ENCODE measurements at places on chromosomes 4 and X.

- DNase-seq: no peak
These were observed 36.3 kb upstream of the ADRA2C start for GRCh38 chr4:3729882-3730226.

GRCh38 chr4:48913346-48913745, 6.8 kb upstream of the OCIAD2 start:
- no peak for DNase-seq

DNA sequence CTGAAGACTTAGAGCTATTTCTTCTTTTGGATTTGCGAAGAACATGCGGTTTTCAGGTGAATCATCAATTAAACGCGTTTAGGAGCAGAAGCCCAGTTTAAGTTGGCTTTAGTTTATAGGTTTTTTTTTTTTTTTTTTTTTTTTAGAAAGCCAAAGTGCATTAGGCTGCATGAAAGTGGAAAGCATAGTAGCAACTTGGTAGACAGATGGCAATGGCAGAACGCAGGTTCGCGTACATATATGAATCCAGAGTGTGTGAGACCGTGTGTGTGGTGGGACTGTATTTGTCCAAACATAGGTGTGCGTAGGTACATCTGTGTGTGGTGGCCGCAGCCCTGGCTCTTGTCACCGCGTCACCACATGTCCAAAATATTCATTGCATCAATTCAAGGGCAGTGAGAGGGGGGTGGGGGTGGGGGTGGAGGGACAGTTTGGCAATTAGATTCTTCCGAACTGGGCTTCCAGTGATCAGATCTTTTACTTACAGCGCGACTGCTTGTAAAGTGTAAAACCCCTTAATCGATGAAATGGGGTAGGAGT, 901 bp downstream of the JADE1 start:
- DNase-seq: no peak

GRCh38 chr4:40197879-40198689, 1.3 kb downstream of the RHOH start:
- no peak for DNase-seq

GRCh38 chr4:72971572-72971971, 97.9 kb downstream of the COX18 start:
- no peak for DNase-seq

DNA sequence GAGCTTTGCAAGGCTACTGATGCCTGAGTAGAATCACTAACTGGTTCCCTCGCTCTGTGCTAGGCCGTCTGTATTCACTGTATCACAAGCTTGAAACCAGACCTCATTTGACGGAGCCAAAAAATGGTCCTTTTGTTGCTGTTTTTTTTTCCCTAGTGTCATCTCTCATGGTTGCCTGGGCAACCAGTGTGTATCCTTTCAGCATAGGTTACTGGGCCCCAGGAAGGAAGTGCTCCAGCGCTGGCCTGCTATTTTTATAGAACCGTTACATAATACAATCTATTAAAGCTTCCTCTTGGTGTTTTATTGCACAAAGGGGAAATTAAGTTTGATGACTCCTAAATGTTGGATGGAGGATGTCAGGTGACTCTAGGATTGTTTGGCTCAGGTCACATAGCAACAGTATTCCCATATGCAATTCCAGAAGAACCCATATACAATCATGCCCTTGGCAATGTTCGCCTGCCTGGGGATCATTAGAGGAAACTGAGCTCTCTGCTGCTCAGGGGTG, 220.4 kb downstream of the SPRY1 start:
- DNase-seq: peak; percentile 94

DNA sequence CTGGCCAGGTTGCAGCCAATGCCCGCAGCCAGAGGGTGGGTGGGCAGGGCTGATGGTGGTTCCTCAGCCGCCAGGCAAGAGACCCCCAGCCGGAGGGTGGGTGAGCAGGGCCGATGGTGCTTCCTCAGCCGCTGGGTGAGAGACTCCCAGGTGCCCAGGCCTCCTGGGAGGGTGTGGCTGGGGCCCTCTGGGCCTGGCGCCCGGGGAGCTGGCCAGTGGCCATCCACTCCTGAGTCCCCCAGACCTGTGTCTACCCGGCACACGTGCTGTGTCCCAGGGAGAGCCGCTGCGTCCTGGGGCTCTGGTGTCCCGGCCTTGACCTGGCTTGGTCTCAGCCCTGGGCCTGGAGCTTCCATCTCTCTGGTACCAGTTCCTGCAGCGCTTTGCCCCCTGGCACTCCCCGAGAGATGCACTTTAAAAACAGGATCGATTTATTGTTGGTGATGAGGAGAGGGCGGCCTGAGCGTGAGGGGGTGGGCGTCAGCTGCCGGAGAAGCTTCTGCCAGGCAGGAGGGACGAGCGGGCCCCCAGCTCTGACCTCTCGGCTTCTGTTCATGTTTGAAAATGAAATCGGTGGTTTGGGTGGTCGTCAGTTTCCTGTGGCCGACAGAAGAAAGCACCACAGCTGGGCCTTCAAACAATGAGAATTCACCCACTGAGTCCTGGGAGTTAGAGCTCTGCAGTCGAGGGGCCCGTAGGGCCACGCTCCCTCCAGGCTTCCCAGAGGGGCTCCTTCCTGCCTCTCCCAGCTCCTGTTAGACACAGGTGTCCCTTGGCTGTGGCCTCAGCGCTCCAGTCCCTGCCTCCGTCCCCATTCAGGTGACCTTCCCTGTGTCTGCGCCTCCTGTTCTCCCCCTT, 6.5 kb downstream of the DOK7 start:
- DNase-seq: no peak

DNA sequence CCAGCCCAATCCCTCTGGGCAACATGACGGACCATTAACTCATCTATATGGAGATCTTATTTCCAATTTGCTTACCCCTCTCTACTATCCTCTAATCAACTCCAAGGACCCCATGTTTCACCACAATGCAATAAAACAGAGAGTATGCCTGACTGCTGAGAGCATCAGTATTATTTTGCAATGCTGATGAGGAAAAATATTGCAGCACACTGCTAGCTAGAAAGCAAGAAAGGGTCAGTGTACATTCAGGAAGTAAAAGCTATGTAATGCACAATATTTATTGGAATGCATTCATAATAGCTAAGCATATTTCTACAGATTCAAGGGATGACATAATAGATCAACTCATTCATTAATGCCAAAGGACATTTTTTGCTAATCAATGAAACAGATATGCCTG, 33.2 kb downstream of the ARAP2 start:
- no peak for DNase-seq

GRCh38 chrX:117898226-117898625, 218.4 kb downstream of the KLHL13 start:
- no peak for DNase-seq

GRCh38 chr4:93147524-93148212, 680.9 kb upstream of the ATOH1 start:
- no peak for DNase-seq

GRCh38 chr4:138053641-138054301, 188.4 kb downstream of the SLC7A11 start:
- DNase-seq: no peak

- peak; percentile 53 for DNase-seq
These were observed 54.4 kb upstream of the HGFAC start for GRCh38 chr4:3387154-3387942.

DNA sequence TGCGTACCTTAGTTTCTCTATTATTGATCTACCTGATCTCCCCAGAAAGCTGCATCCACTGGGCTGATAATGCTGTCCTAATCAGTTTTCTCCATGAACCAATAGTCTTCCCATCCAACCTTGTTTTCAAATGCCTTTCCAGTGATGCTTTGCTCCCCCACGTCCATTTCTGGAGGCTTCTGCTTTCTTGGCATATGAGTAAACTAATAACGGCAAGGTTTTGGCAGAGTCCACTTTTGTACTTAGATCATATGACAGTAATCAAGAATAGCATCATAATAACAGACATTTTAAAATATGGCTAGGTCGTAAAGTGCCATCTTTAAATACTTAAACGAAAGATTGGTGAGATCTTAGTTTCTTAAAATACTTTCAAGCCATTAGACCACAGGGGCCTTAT, 38.4 kb upstream of the FAM9B start:
- no peak for DNase-seq

- peak; percentile 68 for DNase-seq
These were observed 128.3 kb downstream of the MAGEE1 start for GRCh38 chrX:76555816-76556215.

DNA sequence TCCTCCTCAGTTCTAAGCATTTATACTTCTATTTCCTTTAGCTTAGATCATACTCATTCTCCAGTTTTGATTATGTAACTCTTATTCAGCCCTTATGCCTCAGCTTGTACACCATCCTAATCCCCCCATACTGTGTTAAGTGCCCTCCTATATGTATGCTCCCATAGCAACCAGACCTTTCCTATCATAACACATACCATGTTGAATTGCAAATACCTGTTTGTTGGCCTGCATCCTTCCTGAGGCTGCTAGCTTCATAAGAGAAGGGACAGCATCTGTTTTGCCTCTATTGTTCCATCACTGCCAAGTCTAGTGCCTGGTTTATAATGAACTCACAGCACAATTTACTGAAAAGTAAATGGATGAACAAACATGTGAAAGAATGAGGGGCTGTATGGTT, 443.7 kb downstream of the CENPC start:
- no peak for DNase-seq

- DNase-seq: no peak
These were observed 67.4 kb downstream of the VCX2 start for GRCh38 chrX:8103655-8104054.

DNA sequence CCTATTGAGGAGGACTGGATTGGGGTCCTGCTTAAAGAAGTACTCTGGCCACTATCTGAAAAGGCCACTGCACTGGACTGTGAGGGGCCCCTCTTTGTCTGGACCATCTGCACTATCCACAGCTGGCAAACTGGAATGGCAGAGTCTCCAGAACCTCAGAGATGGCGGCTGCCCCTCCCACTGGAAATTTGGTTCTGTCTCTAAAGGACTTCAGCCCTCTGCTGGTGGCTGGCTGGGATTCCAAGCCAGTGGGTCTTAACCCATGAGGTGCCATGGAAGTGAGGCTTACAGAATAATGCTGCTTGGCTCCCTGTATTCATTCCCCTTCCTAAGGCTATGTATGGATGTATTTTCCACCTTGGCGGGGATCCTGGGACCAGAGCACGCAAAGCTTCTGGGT, 41.6 kb upstream of the CYLC1 start:
- no peak for DNase-seq

DNA sequence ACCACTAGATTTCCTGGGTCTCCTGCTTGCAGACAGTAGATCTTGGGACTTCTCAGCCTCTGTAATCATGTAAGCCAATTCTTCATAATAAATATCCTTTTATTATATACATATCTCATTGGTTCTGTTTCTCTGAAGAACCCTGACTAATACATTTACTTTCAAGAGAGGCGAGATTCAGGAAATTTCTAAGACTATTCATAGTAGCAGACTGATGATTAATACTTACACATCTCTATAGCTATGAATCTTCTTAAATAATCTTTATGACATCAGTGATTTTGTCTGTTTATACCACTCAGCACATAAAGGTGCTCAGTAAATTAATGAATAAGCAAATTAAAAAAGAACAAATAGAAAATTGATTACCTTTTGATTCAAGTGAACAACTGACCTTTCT, 682.3 kb upstream of the GRID2 start:
- DNase-seq: no peak

GRCh38 chr4:81509822-81510221, 38.1 kb upstream of the RASGEF1B start:
- DNase-seq: no peak

- DNase-seq: no peak
These were observed 4.2 kb upstream of the ATP2B3 start for GRCh38 chrX:153513265-153513664.

DNA sequence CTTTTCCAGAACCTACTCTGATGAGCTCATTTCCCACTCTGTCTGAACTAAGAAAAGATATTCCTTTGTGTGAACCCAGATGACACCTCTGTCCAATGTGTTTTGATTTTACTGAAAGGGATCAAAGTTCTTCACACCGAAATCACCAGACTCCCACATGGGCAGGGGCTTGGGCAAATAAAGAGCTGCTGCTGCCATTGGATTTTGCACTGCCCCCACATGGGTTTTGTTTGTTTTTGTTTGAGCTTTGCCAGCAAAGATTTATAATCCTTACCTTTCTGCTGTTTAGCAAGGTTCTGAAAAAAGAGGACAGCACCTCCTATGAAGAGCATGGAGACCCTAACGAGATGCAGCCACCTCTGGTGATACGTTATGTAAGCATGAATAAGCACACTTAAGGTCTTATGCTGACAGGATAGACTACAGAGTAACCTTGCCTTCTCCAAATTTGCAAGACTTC, 44.3 kb downstream of the HSD17B13 start:
- DNase-seq: no peak

GRCh38 chr4:168560184-168561180, 63.6 kb downstream of the PALLD start:
- no peak for DNase-seq

GRCh38 chrX:374596-374995, 12.1 kb downstream of the PPP2R3B start:
- DNase-seq: no peak

DNA sequence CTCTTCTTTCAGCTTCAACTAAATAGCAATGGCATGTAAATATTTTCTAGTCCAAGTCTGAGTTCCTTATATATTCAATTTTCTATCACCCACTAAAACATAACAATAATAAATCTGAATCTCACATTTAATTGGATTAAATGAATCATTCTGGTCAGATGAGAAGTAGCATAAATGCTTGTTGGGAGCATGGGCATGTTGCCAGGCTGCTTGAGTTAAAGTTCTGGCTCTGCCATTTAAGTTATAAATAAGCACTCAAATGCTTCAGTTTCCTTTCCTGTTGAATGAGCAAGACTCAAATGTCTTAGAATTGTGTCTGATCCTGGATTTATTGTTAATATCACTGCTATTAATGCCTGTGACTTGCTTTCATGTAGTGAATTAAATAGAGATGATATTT, 496.3 kb downstream of the STPG2 start:
- DNase-seq: no peak

DNA sequence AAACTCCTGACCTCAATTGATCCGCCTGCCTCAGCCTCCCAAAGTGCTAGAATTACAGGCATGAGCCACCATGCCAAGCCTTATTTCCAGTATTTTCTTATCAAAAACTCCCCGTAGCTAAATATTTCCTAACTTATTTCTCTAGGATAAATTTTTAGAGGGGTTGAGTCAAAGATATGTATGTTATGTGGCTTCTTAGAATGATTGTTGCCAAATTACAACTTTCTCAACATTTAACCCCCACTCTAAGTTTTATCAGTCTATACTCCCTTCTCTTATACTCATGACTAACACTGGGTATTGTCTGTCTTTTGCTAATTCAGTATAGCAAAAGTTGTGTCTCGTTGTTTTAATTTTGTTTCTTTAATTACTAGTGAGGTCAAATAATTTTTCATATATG, 187.7 kb upstream of the LNX1 start:
- DNase-seq: no peak

- peak; percentile 6 for DNase-seq
These were observed 160.5 kb upstream of the AGTR2 start for GRCh38 chrX:116009861-116010710.

DNA sequence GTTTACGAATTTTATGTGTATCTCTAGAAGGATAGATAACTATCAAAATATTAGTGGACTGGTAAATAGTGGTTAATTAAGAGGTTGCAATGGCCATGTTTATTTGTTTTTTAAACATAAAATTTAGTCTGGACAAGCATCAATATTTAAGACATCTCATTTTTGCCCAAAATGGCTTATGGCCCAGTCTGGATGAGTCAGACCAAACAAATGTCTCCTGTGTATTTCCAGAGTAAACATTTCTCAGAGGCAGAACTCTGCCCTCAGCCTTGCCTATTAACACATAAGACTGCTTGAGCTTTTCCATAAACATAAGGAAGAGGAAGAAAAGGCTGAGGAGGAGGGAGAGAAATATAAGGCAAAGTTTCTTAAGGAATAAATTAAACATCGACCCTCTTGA, 277.1 kb upstream of the DIAPH2 start:
- no peak for DNase-seq
